CD4-positive, alpha-beta T cell treated with Interleukin-15 for 1 hour (primary cell): ENCODE measurements at places on chromosomes 13 and 19.

GRCh38 chr19:9171393-9171991 lies 7.3 kb upstream of the OR7D2 start:
- DNase-seq = no peak

DNA sequence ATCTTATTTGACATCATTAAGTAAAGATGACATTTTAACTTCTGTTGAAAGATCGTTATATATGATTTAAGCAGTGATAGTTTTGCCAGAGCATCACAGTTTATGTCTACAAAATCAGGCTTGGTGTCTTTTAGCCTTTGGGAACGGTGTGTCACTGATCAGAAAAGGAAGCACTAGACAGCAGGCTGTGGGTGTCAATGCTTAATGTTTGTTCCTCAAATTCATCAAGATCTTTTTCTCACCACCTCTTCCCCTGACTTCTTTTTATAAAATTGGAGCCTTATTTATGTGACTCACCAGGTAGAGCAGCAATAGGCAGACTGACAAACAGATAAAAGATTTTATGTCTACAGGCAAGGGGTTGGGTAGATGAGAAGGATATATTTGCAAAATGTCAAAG lies 1558.5 kb downstream of the EFNB2 start:
- DNase-seq = no peak

DNA sequence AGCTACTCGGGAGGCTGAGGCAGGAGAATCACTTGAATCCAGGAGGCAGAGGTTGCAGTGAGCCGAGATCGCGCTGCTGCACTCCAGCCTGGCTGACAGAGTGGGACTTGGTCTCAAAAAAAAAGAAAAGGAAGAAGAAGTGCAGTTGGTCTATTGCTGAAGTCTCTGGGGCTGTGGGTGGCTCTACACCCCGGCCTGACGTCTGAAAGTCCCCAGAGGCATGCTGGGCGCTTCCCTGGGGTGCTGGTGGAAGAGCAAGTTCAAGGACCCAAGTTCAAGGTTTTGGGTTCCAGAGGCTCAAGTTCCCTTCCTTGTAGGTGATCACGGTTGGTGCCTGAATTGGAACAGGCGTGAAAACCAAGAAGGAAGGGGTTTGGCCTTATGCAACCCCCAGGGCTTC lies 3.8 kb downstream of the HCN2 start:
- no peak for DNase-seq

DNA sequence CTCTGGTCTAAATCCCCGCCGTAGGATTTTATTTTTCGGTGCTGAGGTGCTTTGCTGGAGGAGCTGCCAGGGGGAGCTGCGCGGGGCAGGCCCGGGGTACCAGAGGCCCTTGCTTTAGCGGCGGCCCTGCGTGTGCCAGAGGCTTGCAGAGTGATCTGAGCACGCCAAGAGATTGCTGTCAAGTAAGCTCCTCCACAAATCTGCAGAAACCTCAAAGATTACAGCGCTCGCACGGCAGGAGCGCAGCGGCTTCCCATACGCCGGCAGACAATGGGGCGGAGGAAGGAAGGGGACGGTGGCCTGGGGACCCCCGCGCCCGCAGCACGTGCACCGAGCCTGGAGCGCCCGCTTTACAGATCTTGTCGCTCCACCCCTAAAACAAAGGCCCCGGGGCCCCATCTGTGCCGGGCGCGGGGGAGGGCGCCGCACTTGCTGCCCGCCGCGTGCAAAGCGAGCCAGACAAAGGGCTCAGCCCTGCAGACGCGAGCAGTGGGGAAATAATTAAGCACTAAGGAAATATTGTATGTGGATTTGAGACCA lies 9.1 kb upstream of the C19orf12 start:
- no peak for DNase-seq
